ENCODE measurements at places on chromosomes 4 and X.

DNA sequence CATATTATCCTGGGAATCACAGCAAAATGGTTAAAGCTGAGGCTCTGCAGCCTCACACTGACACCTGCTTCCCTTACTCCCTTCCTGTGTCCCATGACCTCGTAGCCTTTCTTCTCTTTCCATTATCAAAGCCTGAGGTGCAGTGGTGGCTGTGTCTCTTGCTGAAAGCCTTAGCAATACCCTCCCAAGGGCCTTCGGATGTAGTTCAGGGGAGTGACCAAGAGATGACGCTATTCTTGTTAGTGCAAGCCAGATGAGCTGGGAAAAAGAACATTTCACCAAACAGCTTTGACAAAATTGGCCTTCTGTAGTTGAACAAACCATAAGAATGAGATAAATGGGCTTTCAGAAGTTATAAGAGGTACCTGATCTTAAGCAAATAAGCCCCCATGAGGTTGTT is 31.6 kb downstream of the SMIM10L2A start:
- DNase-seq, result no peak

- DNase-seq, result no peak
Observed at GRCh38 chr4:123468479-123469031, 72.0 kb downstream of the SPRY1 start.

- DNase-seq, result no peak
Observed at GRCh38 chr4:172692701-172693100, 475.9 kb upstream of the GALNT7 start.

GRCh38 chr4:102598762-102599374 is 97.7 kb downstream of the NFKB1 start:
- no peak for DNase-seq

GRCh38 chr4:151029537-151029936 is 14.5 kb upstream of the LRBA start:
- no peak for DNase-seq
